ENCODE measurements at places on chromosomes 5 and 9.

GRCh38 chr5:137071931-137072330 lies 427.2 kb downstream of the SPOCK1 start:
- no peak for DNase-seq

GRCh38 chr5:158857371-158857770 lies 242.3 kb downstream of the EBF1 start:
- no peak for DNase-seq

DNA sequence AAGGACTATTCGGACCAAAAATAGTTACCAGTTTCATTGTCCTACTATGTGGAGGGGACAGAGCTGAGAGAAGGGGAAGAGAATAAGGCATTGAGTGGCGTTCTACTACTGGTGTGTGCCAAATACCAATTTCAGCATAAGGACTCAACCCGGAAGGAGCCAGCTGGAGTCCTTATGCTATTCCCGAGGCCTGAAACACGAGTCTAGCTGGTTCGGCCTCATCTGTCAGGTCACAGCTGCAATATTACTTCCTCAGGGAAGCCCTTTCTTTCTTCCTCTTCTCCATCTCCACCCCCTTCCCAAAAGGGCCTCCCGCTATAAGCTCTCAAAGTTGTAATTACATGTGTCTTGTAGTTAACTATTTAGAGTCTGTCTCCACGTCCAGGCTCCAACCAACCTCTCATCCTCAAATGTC lies 20.5 kb upstream of the FER start:
- DNase-seq: no peak

- no peak for DNase-seq
Measured at GRCh38 chr9:107070586-107070985, 207.6 kb downstream of the ZNF462 start.

- no peak for DNase-seq
Measured at GRCh38 chr5:133287500-133287899, 235.7 kb downstream of the HSPA4 start.

DNA sequence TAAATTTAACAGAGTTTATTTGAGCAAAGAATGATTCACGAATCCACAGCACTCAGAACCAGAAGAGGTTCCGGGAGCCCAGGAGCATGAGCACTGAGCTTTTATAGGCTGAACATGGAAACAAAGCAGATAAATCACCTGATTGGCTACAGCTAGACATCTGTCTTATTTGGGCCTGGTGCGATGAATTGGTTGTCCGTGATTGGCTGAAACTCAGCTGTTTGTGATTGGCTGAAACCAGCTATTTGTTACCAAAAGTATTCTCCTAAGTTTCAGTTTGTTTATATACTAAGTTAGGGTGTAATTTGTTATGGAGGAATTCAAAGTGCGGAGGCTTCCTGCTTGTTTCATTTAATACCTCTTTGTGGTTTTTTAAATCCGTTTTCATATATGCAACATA lies 15.8 kb upstream of the LCP2 start:
- DNase-seq: no peak

DNA sequence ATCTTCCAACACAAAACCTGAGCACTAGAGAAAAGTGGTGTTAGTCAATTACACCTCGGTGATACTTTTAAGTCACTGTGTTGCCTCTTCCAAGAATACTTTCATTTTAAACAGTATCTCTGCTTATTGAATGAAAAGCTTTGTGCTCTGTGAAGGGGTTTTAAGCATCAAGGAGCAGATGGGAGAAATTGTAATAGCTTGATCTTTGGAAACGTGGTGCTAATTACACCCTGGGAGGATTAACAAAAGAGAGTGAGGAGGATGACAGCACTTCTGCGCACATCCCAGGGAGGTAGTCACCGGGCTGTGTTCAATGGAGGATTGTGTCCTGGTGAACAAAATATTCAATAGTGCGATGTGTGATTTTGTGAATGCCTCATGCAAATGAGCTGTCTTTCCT lies 477.4 kb upstream of the ADAMTS16 start:
- DNase-seq: no peak

DNA sequence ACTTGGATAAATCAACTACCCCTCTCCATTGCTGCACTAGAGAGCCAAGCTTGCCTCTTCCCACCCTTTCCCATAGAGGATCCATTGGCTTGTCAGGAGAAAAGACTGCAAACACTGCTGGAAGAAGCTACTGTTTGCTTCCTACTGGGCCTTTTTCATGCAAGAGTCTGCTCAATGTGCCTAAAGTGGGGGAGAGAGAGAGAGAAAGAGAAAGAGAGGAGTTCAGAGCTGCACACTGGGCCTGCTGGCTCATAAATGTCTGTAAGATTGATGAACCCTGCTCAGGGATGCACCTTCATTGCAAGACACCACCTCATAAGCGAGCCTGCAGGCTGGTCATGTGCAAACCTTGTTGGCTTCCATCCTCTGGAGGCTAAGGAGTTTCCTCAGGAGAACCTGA lies 269.4 kb downstream of the ZNF608 start:
- no peak for DNase-seq

DNA sequence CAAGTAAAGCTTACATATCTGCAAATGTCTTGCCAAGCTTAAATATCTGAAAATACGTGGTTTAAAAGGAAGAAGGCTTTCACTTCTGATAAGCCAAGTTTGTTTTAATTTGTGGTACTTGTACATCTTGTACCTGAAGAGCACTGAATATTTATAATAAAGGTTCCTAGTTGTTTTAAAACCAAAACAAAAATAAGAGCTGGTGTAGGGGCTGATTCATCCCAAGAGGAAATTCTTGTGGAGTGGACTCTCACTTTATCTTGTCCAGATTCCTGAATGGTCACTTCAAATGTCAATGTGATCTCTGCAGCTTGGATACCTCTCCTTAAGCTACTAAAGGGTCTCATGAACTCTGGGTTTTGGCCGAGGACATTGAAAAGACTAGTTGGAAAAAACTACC lies 29.5 kb downstream of the MAMDC2 start:
- DNase-seq: no peak

DNA sequence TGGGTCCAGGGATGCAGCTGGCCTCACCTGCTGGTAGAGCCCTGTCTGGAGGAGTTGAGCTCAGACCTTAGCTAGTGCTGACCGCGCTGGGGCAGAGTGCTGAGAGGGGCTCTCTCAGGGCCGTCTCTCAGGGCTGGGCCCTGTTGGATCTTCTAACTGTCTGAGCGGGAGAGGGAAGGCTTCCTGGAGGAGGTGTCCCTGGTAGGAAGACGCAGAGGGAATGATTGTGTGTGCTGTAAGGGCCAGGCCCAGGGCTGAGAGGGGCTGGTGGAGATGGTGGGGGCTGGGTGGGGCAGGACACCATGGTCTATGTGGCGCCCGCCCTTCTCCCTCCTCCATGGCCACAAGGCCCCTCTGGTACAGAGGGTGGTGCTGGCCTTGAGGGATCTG lies 55.0 kb downstream of the RXRA start:
- DNase-seq: no peak

DNA sequence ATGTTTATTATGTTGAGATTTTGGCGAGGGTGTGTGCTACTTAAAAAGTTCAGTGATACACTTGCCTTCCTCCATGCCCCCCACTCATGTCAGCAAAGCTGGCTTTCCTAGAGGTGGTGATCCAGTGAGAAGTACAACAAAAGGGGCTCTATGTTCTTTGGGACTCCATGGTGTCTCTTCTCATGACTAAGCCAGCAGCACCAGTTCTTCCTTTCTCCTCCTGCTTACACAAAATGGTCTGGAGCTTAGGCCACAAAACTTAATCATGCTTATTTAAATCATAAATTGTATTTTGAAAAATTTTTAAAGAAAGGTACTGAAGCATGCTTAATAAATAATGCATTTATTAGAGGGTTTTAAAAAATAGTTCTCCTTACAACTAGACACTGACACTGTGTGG lies 22.4 kb downstream of the MOCS2 start:
- DNase-seq: no peak

- no peak for DNase-seq
Measured at GRCh38 chr9:108681851-108682590, 173.8 kb downstream of the ACTL7B start.

DNA sequence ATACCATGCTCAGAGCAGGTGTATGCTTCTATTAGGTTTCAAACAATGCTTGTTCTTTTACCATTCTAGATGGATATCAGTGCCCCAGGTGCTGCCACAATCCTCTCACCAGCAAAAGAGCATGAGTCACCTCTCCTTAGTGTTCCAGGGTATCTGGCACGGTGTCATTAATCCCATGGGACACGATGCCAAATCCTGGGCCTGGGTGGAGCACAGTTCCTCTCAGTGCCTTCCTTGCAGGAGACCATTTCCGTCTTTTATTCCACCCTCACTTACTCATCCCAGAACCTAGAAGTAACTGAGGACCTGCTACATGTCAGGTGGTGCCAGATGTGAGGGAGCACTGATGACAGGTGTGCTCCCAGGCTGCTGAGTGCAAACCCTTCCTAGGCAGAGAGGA lies 1.3 kb upstream of the OR13J1 start:
- DNase-seq: no peak

DNA sequence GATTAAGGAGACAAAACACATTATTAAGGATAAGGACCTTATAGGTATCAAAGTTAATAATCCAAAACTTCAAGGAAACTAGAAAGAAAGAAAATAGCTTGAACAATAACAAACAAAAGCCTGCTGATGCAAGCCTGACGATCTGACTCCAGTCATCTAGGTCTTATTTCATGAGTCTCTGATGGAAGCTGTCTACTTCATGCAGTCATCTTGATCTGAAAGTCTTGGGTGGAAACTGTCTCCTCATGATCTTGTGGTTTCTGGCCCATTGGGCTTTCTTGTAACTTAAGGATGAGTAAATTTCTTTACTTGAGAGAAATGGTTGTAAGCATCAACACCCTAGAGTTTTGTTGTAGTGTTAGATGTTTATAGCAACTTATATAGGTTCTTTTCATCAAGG lies 20.6 kb upstream of the PSIP1 start:
- DNase-seq: no peak

DNA sequence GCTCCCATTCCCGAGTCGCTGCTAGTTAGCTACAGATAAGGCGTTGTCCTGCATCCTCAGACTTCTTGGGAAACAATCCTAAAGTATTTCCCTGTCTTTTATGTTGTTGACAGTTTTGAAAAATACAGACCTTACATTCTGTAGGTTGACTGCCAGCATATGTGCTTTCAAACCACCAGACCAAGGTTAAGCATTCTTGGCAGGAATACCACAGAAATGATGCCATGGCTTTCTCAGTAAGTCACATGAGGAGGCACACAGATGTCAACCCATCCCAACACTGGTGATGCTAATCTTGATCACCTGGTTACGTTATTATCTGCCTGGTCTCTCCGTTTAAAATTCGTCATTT lies 871 bp downstream of the GLE1 start:
- DNase-seq: no peak

DNA sequence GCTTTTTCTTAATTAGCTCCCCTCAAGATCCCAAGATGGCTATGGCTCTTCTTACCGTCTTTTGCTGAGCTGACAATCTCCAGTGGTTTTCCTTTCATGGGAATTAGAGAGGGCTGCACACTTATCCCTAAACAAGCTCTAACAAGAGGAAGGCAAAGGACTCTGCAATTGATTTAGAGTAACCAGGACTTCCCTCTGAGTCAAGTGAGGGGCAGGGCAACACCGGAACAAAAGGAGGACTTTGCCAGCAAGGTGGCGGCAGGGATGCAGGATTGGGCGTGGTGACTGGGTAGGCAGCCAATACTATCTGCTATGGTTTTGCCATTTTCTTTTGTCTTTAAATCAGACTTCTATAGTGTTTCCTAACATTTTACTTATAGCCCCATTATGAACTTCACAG lies 9.8 kb downstream of the SLC44A1 start:
- no peak for DNase-seq

- DNase-seq: no peak
Measured at GRCh38 chr5:78537821-78538220, 110.8 kb downstream of the LHFPL2 start.

DNA sequence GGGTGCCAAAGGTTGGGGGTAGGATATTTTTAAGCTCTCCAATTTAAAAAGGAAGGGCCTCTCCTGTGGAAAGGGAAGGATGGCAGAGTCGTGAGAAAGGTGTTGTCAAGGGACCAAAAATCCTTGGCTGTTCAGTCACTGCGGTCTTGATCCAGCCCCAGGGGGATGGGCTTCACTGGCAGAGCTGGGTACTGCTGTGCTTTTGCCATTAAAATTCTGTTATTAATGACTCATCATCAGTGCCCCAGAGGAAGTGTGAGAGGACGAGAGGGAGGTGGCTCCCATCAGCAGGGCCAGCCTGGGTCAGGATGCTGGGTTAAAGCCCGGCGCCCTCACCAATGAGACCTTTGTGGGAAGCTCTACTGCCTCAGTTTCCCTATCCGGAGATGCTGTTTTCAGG lies 16.7 kb downstream of the PCDH12 start:
- peak; percentile 13 for DNase-seq

DNA sequence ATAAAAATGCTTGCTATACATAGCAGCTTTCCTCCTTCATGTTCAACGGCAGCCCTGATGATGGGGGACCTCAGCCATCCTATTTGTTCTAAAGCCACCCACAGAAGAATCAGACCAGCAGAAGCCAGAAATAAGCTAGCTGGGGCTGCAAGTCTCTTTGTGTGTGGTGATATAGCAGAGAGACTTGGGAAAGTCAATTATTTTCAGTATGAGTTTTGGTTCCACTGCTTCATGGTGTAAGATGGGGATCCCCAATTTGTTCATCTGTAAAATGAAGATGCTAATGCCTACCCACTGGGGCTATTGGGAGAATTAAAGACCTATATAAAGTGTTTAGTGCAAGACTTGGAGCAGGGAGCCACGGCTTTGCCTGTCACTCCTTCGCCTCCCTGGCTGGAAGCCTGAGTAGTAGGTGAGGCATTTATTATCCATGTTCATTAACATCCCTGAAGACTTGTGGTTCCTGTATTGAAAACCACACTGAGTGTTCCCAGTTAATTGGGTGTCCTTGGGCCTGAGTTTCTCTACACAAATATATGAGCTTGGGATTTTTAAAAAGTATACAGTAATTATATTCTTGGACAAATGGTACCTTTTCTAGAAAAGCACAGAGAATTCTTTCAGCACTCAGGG lies 210.1 kb upstream of the SLC24A2 start:
- DNase-seq: peak; percentile 2

- no peak for DNase-seq
Measured at GRCh38 chr5:171823269-171823668, 37.7 kb downstream of the SMIM23 start.

GRCh38 chr5:149930043-149930748 lies 14.4 kb downstream of the PDE6A start:
- no peak for DNase-seq

GRCh38 chr9:95077766-95078370 lies 239.6 kb downstream of the FANCC start:
- no peak for DNase-seq

GRCh38 chr5:78090002-78090401 lies 204.5 kb downstream of the AP3B1 start:
- no peak for DNase-seq

GRCh38 chr9:75462866-75463265 lies 374.6 kb downstream of the OSTF1 start:
- DNase-seq: no peak

DNA sequence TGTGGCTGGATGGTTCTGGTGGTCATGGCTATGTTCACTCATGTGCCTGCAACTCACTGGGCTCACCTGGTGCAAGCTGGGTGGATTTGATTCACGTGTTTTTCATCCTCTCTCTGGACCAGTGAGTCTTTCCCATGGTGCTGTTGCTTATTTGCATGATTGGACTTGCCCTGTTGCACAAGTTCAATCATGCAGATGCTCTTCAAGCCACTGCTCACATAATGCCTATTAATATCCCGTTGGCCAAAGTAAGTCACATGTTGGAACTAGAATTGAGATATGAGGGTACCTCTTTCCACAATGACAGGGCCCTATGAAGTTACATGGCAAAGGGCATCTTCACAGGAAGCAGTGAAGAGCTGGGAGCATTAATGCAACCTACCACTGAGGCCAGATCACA lies 26.5 kb upstream of the MROH2B start:
- DNase-seq: no peak
